ENCODE measurements at places on chromosomes 5 and 9. TPM values are rescaled to one million over a fixed set of nuclear protein-coding genes. Genes with fewer than 3 reads are reported as not detected.

- peak; percentile 93 for DNase-seq
These were observed 339.4 kb downstream of the PRELID2 start for GRCh38 chr5:145495741-145496140.

- peak; percentile 91 for DNase-seq
These were observed at the start of gene PLK2 for GRCh38 chr5:58460002-58460731. Gene PLK2, minus strand, starts transcription at chr5:58460086. Its CDS starts 127 bp downstream, at chr5:58459959.

- no peak for DNase-seq
These were observed 53.7 kb upstream of the ADAMTS19 start for GRCh38 chr5:129406440-129406839.

- peak; percentile 7 for DNase-seq
These were observed 27.0 kb downstream of the C5 start for GRCh38 chr9:121023064-121023463.

DNA sequence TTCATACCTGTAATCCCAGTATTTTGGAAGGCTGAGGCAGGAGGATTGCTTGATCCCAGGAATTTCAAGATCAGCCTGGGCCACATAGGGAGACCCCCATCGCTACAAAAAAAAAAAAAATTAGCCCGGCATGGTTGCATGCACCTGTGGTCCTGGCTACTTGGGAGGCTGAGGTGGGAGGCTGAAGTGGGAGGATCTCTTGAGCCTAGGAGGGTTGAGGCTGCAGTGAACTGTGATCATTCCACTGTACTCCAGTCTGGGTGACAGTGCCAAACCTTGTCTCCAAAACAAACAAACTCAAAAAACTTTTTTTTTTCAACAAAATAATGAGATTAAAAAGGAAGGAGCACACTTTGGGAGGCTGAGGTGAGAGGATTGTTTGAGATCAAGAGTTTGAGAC is 14.2 kb downstream of the KIAA1958 start:
- no peak for DNase-seq

DNA sequence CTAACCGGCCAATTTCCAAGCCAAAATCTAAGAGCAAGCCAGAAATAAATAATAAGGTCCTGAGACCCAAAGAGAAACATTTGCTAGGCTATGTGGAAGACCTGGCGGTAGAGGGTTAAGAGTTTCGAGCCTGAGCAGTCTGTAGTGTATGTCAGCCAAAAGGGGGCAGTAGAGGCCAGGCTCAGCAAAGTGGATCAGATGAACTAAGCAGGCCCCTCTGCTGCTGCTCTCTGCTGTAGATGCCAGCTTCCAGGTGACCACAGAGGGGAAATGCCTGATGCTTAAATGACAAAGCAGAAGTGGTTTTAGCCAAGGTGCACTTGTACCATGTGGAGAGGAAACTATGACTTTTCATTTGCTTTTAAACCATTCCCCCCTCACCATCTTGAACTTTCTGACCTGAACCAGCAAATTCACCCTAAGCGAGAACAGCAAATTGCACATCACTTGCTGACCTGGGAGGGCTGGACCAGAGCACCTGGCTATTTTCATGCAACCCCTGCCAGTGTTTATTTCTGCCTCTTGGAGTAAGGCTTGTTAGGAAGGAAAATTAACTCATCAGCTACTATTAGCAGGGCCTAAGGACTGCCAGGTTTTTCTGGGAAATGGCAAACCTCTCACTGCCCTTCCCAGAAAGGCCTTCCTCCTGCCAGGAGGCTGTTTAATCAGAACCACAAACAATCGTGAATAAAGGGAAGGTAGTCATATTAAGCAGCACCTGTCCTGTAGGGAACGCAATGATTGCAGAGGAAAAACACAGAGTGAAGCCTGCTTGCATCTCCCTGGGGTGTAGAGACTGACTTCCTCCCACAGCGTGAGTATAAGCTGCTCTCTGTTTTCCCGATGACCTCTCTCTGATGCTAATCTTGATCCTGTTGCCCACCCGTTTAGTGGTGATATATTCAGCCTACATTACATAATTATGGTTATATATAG is 818.2 kb downstream of the TLR4 start:
- peak; percentile 69 for DNase-seq

GRCh38 chr5:67528953-67529352 is 332.4 kb upstream of the CD180 start:
- DNase-seq = no peak

GRCh38 chr5:173743641-173744343 is 127.3 kb upstream of the BOD1 start:
- no peak for DNase-seq

DNA sequence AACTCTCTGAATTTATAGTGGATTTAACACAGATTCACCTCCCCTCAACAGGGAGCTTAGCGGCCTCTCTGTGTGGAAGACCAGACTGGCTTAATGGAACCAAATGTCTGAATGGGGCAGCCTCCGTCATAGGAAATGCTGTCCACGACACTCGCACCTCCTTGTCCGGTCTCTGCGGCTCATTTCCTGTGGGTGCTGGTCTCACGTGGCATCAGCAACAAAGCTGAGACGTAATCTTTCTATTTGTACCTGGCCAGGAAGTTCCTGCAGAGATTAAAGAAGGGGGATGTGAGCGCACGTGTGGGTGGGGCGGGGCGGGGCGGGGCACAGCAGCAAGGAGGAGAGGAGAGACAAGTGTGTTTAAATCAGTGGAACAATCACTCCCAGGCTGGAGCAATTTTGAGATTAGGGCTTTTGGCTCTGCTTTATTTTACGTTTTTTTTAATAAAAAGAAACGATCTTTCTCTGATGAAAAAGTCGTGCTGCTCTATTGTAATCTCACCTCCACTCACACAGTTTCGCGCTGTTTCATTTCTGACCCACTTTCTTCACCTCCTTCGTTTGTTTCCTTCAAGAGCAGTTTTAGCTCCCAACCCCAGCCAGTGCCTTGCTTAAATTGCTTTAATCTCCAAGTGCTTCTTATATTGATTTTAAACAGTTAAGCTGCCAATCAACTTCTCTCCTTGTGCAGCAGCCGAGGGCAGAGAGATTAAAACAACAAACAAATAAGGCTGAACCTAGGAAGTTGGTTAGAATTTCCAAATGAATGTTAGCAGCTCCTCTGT is 132.2 kb upstream of the ASTN2 start:
- DNase-seq = no peak

GRCh38 chr9:89219637-89220036 is 41.0 kb upstream of the SHC3 start:
- DNase-seq = no peak

DNA sequence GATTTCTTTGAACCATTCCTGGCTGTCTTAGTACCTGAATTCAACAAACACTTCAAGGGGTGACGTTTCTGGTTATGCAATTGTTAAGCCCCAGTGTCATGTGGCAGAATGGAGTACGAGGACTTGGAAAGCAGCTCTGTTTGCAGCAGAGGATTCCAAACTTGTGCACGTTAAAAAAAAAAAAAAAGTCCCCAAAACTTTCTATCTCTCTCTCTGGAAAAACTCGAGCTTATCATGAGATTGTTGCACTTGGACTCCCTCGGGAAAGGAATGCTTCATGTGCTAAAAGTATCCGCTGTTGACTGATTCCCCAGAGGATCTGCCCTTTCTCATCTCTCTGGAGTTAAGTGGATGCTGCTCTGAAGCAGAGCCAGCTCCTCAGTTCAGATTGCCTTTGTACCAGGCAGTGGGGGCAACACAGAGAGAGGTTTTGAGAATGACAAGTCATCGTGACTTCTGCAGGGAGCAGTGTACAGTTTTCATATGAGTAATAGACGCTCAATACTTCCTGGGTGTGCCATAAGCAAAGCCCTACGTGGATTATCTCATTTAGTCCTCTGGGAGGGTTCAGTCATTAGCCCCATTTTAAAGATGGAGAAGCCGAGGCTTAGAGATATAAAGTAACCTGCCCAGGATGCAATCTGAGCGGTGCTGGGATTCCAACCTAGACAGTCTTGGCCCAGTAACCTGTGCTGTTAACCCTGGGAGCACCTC is 28.1 kb downstream of the TMOD1 start:
- peak; percentile 46 for DNase-seq

GRCh38 chr5:151151793-151152192 is 5.8 kb downstream of the ANXA6 start:
- DNase-seq = peak; percentile 57

GRCh38 chr5:145189746-145190145 is 645.4 kb downstream of the PRELID2 start:
- DNase-seq = no peak

GRCh38 chr5:14156650-14157492 is 13.7 kb downstream of the TRIO start:
- DNase-seq = peak; percentile 99

- no peak for DNase-seq
These were observed 53.2 kb upstream of the HMHB1 start for GRCh38 chr5:143758750-143759149.

- no peak for DNase-seq
These were observed 31.4 kb downstream of the FANCC start for GRCh38 chr9:95286151-95286550.

GRCh38 chr5:178281331-178281730 is 48.7 kb upstream of the PHYKPL start:
- no peak for DNase-seq

GRCh38 chr9:125966959-125967711 is 220.0 kb downstream of the PBX3 start:
- DNase-seq = peak; percentile 77

- DNase-seq = no peak
These were observed 111.0 kb downstream of the DPYSL3 start for GRCh38 chr5:147398860-147399259.

- no peak for DNase-seq
These were observed 92.5 kb downstream of the MTX3 start for GRCh38 chr5:79898611-79899010.

DNA sequence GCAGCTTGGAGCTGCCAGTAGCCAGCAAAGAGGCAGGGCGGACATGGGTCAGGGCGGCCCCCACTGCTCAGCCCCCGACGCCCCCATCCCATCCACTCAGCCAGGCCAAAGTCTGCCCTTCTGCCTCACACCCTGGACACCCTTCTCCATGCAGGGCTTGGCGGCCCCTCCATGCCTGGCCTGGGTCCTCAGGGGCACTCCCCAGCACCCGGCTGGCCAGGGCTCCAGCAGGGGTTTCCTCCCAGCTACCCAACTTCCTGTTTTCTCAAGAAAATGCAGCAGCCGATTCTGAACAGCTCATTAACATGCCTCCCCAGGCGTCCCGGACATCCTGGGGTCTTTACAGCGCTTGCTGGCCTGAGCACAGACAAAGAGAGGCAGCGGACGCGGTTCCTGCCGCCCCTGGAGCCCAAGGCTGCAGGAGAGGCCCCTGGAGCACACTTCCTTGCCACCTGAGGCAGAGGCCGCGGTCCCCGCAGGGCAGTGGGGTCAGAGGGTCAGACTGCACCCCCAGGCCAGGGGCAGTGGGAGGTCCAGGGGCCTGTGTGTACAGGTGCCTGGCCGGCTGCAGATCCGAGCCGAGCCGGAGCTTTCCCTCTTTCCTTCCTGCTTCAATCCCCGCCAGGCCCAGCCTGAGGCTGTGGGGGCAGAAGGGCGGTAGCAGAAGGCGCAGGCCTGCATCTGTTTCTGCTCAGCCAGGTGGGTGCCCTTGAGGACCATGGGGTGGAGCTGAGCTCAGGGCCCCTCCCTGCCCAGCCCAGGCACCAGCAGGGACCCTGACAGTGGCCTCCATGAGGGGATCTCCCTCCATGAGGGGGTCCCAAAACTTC is 18.7 kb upstream of the NRARP start:
- DNase-seq = no peak

DNA sequence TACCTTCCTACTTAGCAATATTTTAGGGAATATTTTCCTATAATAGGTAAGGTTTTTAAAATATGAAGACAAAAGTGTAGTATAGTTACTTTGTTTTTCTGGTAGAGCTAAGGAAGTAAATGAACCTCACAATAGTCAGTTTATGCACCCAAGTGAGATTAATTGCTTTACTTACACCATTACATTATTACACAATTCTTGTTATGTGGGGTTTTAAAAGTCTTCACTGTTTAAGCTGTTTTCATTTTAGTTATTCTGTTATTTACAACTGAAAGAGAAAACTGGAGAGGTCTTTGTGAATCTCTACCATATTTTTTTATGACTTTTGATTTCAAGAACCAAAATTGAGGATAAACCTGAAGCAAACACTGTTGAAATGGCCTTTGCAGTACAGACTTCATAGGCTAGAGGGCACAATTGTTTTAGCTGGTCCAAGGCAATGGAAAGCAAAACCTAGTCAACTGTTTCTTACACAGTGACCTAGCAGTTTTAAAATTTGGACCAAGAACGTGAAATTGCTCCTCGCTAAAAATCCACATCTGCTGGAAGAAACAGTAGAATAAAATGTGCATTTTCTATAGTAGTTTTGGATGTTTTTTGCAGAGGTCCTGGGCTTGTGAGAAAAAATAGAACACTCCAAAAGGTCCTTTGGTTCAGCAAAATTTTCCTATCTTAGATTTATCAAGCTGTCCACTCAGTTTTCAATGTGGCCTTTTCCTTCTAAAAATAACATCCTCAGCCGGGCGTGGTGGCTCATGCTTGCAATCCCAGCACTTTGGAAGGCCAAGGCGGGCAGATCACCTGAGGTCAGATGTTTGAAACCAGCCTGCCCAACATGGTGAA is 66.4 kb upstream of the FER start:
- peak; percentile 69 for DNase-seq

DNA sequence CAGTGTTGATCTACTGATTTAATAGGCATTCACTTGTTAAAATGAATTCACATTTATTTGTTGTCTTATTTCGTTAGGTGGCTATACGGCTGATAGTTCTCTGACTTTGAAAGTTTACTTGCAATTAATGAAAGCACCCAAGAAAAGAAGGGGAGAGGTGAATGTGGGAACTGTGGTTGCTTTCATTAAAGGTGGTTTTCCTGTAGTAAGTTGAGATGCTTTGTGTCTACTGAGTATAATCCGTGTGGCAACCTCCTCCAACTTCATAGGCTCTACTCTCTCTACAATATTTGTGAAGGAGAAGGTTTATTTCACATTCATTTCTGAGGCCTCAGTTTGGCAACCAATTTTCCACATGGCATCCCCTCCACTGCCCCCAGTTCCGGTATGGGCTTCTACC is 12.8 kb upstream of the MACIR start:
- DNase-seq = no peak

The MATR3 gene
- total RNA-seq = 269 TPM

The ADRA1B gene
- 0.71 TPM for total RNA-seq

The CARD19 gene
- total RNA-seq = 71.8 TPM

The CORO2A gene
- total RNA-seq = 0.11 TPM

The SPATA9 gene
- 1.4 TPM for total RNA-seq

The FOXD4 gene
- 0.52 TPM for total RNA-seq

The CYSTM1 gene
- total RNA-seq = 1.0 TPM

Data from LHCN-M2 (cell line).